ENCODE measurements at places on chromosomes 1 and 21. TPM values are rescaled to one million over a fixed set of nuclear protein-coding genes. Genes with fewer than 3 reads are reported as not detected.

The OR10R2 gene
- total RNA-seq = not detected

The ZNF648 gene
- not detected for total RNA-seq

The AMY2A gene
- total RNA-seq = 2.5 TPM

The TSTD1 gene
- total RNA-seq = 120 TPM

The TTC39A gene
- 114 TPM for total RNA-seq

The CHIA gene
- not detected for total RNA-seq

The OPRD1 gene
- 0.09 TPM for total RNA-seq

All from left colon (tissue), 2 donors.